ENCODE measurements at places on chromosomes 7 and 10.

DNA sequence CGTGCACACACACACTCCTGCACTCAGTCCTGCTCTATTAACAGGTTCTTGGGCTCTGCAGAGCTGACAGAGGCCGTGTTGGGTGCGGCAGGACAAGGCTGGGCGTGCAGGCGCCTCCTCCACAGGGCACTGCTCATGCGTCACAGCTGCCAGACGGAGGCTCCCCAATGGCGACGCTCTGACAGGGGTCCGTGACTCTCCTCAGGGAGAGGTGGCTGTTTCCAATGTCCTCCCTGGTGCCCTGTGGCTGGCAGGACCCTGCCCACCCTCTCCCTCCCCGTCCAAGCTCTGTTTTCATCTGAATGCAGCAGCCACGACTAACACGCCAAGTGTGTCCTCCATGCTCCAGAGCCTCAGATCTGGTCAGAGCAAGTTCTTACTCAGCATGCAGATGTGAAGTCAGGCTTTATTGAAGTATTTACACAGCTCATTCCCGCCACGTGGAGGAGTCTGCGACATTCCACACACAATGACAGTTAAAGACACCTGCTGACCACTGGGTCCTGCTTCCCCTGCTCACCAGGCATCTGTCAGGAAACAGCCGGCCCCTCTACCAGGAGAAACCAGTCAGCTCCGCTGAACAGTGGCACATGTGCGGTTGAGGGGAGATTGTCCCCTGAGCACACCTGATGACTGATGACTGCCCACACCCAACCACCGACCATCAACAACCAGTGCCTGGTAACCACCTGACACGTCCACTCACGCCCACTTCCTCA, 116.7 kb downstream of the VIPR2 start:
- no peaks in the 10 kb centered on the region for H3K36me3 ChIP-seq
- no peak overlapping the region for H3K27ac ChIP-seq
- no peaks in the 10 kb centered on the region for H3K4me1 ChIP-seq

DNA sequence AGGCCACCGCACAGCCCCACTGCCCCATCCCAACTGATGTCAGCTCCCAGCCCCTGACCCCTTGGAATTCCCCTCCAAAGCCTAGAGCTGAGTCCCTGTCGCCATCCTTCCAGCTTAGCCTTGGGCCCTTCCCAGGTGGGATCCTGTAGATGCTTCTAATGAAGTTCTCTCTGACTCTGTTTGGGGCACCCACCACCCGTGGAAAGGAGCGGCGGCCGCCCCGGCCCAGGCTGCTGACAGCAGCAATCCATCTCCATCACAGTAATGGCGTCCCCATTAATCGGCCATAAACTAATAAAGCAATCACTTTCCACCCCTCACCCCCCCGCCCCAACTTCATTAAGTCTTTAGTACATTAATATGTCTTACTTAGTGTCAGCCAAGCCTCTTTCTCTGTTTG, 25.6 kb downstream of the KAZALD1 start:
- H3K36me3 ChIP-seq: no peaks in the 10 kb centered on the region
- DNase-seq: no peak
- peaks cover 51% of the 10 kb centered on the region for H3K27me3 ChIP-seq
- H3K27ac ChIP-seq: no peak overlapping the region
- H3K4me1 ChIP-seq: no peaks in the 10 kb centered on the region
- H3K4me3 ChIP-seq: no peak overlapping the region

DNA sequence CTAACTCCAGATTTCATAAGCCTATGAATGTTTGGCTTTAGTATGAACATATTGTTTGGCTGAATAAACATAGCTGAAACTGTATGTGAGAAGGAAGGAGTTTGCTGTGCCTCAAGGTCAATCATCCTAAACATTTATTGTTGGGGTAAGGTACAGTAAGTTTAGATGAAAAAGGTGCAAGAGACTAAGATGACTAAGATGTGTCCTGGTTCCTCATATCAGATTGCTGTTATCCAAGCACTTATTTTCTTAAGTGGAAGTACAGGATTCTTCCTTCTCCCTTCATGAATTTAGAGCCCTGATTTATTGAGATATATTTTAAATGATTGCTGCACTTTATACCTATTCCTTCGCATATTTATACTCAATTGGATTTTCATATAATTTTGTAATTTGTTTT, 12.2 kb downstream of the MDFIC start:
- no peaks in the 10 kb centered on the region for H3K27me3 ChIP-seq
- H3K36me3 ChIP-seq: no peaks in the 10 kb centered on the region

DNA sequence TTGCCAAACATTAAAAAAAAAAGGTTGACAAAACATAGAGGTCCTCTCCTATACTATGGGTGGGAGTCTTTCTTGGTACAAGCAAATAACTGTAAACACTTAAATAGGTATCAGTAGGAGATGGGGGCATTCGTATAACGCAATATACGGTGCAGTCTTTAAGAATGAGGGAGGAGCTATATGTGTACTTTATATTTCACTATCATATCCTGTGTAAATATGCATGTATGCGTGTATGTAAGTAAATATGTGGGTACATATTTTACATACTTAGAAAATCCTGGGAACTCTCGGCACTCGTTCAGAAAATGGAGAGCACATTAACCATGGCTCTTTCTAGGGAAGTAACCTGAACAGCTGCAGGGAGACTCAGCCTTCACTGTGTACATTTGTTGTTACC, 82.0 kb upstream of the LRRC18 start:
- no peaks in the 10 kb centered on the region for H3K36me3 ChIP-seq
- no peak overlapping the region for H3K4me3 ChIP-seq
- H3K27me3 ChIP-seq: no peaks in the 10 kb centered on the region
- H3K4me1 ChIP-seq: no peaks in the 10 kb centered on the region

GRCh38 chr10:97760461-97761257, 11.1 kb downstream of the SFRP5 start:
- H3K27ac ChIP-seq: no peak overlapping the region
- no peaks in the 10 kb centered on the region for H3K36me3 ChIP-seq
- H3K4me3 ChIP-seq: no peak overlapping the region
- H3K27me3 ChIP-seq: no peaks in the 10 kb centered on the region

- H3K4me3 ChIP-seq: no peak overlapping the region
- peaks cover 16% of the 10 kb centered on the region for H3K4me1 ChIP-seq
- no peak overlapping the region for H3K27ac ChIP-seq
- no peaks in the 10 kb centered on the region for H3K36me3 ChIP-seq
- DNase-seq: peak; percentile 63
These were observed 13.1 kb upstream of the ASB4 start for GRCh38 chr7:95472581-95473161.

GRCh38 chr7:75921479-75921878, 6.5 kb downstream of the POR start:
- peaks cover 5% of the 10 kb centered on the region for H3K4me1 ChIP-seq
- H3K36me3 ChIP-seq: no peaks in the 10 kb centered on the region
- no peak overlapping the region for H3K27ac ChIP-seq
- H3K27me3 ChIP-seq: no peaks in the 10 kb centered on the region
- no peak for DNase-seq

GRCh38 chr10:127119936-127120335, 76.5 kb downstream of the INSYN2A start:
- H3K4me1 ChIP-seq: no peaks in the 10 kb centered on the region
- H3K36me3 ChIP-seq: no peaks in the 10 kb centered on the region
- H3K4me3 ChIP-seq: no peak overlapping the region
- no peak overlapping the region for H3K27ac ChIP-seq
- DNase-seq: no peak

DNA sequence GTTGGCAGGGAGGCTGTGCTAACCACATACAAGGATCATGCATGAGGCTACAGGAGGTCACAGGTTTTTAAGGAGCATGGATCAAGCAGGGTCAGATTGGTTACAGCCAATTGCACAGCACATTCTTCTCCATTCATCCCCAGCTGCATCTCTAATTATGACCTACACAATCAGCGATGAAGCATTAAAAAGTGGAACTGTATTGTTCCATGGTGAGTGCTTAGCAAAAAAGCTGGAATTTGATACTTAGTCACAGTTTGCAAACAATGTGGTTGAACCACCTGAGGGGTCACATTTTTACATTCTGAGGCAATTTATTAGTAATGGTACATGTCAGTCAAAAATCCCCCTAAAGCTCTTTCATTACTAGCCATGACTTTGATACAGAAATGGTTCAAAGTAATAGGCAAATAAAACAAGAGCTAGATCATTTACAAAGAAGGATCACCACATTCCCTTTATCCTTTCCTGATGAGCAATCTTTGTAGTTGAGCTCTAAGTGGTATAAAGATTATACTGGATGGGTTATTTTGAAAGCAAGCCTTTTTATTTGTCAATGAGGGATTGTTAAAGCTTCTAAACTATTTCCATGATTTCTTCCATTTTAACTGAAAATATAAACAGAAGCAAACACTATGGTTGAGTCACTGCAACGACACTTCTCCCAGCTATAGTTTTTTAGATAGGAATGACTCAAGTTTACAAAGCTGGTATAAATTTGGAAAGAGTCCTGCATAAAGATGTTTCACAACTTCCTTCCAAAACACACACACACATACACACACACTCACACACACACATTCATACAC, 217.8 kb upstream of the SEMA3A start:
- H3K4me1 ChIP-seq: peaks cover 13% of the 10 kb centered on the region
- H3K36me3 ChIP-seq: no peaks in the 10 kb centered on the region
- peak; percentile 97 for DNase-seq

DNA sequence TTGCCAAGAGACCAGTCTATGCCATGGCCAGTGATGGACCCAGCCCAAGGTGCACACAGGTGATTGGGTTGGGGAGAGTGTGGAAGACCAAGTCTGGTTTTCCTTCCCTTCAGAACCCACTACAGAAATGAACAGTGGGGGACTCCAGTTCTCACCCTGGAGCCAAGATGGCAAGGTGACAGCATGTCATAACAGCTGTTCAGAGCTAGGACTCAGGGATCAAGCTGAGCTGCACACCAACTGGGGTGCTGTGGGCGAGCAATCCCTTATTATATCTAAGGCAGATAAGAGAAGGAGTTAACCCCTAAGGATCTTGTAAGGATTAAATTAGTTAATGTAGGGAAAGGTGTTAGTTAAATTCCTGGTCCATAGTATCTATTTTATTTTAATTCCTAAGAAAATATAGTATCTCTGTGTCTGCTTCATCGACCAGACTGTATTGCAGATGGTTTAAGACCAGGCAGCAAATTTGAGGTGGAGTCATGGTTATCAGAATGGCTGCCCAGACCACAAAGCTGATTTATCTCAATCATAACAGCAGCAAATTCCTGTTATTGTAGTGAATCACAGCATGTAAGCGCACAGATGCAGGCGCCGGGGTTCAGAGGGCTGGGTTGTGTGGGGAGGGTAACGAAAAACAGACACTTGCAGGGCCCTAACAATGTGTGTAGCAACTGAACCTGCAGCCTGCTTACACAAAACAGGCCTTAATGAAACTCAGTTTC, 208.7 kb upstream of the ZNF32 start:
- H3K36me3 ChIP-seq: no peaks in the 10 kb centered on the region
- no peak overlapping the region for H3K27ac ChIP-seq
- H3K27me3 ChIP-seq: peaks cover 36% of the 10 kb centered on the region
- no peak overlapping the region for H3K4me3 ChIP-seq
- peak; percentile 96 for DNase-seq

DNA sequence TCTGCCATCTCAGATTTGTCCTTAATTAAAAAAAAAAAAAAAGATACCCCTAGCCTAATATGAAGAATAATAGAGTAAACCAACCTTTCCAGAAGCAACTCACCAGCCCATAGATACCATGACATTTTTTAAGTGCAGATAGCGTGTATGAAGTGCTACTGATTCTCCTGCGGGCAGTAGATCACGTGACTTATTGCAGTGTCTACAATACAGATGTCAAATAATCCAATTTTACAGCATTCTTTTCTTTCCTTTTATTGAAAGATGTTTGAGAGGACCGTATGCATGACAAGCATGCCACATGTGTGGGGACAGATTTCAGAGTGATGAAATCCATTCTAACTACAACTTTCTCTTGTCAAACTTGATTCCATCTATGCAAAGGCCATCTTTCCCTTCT, 232.9 kb upstream of the SP4 start:
- H3K27ac ChIP-seq: no peak overlapping the region
- H3K36me3 ChIP-seq: no peaks in the 10 kb centered on the region
- H3K4me1 ChIP-seq: no peaks in the 10 kb centered on the region
- DNase-seq: no peak
- no peak overlapping the region for H3K4me3 ChIP-seq

DNA sequence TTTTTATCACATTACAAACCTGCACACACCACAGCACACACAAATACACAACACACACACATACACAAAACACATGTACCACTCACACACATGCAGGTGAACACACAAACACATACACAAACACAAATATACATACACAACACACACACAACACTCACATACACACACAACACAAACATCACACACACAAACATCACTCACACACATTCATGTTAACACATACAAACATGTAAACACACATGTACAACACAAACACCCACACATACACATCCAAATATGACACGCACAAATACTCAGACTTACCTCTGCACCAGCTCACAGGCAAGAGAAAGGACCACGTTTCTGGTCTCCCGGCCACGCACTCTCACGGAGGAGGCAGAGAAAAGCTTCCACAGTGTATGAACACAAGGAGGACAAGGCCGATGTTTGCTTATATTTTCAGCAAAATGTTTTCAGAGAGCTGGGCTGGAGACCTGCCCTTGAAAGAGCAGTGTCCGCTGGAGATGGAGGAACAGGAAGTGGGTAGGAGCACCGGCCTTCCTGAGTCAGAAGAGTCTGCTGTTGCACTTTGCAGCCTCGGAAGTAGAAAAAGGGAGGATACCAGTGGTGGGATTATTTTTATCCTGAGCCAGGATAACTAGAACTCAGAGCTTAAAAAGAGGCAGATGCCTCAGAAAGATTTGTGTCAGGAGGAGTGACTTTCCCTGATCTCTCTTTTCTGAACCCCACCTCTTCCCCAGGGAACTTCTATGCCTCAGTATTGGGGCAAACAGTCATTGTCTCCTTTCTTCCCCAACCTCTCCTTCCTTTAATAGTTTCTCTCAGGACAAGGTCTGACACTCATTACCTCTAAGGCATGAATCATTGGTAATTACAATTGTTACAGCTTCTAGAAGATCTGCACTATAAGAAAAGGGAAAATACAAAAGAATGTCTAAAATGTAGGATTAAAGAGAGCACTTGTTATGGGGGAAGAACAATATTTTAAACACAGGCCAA, at the start of gene GIMAP6:
Gene GIMAP6 (minus strand): TSS at position 520 of the 999 bp plus-strand sequence. CDS start 2,243 bp downstream, outside the sequence.
- DNase-seq: no peak
- H3K27ac ChIP-seq: no peak within 1 kb of the TSS
- no peak within 1 kb of the TSS for H3K4me3 ChIP-seq
- no peaks in the 10 kb centered on the region for H3K27me3 ChIP-seq

DNA sequence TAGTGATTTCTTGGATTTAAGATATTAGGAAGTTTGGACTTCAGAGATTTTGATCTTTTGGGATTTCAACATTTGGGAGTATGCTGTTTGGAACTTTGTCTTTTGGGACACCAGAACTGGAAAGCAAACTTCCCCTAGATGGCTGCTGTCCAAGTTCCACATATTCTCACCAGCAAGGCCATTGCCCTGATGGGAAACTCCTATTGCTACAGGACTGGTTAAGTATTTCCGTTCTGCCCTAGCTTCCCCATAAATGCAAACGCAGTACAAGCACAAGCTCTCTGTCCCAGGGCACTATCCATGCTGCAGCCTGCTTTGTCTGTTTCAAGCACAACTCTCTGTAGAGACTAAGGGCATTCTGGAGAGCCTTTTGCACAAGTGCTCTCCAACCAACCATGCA, 79.3 kb upstream of the SLC25A13 start:
- H3K4me1 ChIP-seq: no peaks in the 10 kb centered on the region
- DNase-seq: no peak
- no peaks in the 10 kb centered on the region for H3K36me3 ChIP-seq
- H3K4me3 ChIP-seq: no peak overlapping the region
- H3K27me3 ChIP-seq: no peaks in the 10 kb centered on the region
- no peak overlapping the region for H3K27ac ChIP-seq

Data from astrocyte (in vitro differentiated cells and primary cell).